ENCODE measurements at places on chromosomes 3 and 15.

- no peak for DNase-seq
Measured at GRCh38 chr15:52734329-52734728, 55.1 kb upstream of the ATOSA start.

DNA sequence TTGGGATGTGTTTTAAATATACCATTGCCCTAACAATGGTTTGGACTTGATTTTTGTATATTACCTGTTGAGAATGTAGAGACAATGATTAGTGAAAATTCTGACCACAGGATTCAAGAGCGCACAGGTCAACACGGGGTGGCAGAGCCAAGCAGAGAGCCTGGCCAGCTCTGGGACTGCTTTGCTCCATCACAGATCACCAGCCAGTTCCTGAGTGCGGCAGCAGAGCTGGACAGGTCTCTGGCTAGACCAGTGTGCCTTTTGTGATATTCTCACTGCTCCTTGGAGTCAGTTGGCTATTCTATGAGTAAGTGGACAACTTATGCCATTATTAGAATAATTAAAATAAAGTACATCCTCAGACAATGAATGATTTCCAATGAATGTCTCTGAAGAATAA lies 351.2 kb upstream of the ATP10A start:
- DNase-seq: no peak

GRCh38 chr3:61401359-61401758 lies 150.1 kb upstream of the FHIT start:
- DNase-seq: no peak

- DNase-seq: no peak
Measured at GRCh38 chr3:11514191-11514821, 129.4 kb downstream of the VGLL4 start.

DNA sequence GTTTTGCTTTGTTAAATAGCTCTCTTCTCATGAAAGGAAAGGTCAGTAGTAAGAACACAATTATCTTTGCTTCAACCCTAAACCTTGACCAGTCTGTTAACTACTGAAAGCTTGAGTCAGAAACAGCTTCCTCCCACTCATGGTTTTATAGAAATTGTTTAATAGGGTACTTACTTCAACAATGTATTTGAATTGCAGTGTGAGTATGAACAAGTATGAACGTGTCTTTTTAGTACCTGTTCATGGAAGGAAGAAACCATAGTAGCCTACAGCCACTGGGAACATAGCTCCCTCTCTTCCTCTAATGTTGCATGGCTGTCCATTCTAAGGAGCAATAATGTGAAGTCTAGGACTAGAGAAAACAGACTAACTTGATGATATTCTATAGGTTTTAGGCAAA lies 311.0 kb downstream of the MCTP2 start:
- DNase-seq: no peak

- DNase-seq: no peak
Measured at GRCh38 chr3:162487138-162487537, 990.5 kb downstream of the OTOL1 start.

DNA sequence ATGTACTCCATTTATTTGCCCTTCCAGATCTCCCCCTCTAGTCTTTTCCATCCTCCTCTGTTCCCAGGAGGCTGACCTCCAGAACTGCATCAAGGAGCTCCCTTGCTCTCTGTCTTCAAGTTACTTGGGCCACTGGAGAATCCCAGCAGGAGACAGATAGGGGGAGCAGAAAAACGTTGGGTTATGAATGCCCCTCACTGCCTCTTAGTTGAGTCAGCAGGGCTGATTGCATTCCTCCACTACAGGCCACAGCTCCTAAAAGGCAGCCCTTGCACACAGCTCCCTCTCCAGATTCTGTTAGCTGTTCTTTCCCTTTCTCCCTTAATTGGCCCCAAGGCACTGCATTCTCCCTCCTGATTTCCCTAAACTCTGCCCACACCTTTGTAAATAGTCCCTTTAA lies 12.4 kb upstream of the CEP152 start:
- DNase-seq: no peak

GRCh38 chr15:58525991-58526421 lies 94.2 kb downstream of the LIPC start:
- DNase-seq: no peak

DNA sequence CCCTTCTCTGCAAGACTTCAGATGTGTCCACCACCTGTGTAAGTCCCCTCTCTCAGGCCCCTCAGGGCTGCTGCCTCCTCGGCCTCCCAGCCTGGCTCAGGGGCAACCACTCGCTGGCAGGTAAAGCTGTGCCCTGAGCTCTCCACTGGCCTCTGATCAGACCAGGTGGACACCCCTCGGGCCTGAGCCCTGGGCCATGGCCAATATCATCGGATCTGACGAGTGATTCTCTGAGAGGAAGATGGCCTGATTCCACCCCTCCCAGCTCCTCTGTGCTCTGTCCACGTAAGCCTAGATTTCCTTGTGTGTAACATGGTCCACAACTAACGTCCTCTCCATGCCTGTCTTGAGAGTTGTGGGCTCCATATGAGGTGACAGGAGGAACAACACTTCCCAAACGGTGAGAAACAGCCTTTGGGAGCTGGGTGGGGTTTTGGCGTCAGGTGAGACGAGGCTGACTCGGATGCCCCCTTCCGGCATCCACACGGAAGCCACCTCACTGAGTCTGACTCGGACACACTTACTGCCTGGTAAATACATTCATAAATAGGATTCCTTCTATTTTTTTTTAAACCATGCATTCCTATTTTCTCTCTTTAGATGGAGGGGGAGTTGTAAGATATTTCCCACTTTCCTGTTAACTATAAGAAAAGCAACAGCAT lies 86.8 kb downstream of the NUP210 start:
- DNase-seq: no peak

GRCh38 chr3:13433912-13434311 lies 13.8 kb upstream of the NUP210 start:
- no peak for DNase-seq

DNA sequence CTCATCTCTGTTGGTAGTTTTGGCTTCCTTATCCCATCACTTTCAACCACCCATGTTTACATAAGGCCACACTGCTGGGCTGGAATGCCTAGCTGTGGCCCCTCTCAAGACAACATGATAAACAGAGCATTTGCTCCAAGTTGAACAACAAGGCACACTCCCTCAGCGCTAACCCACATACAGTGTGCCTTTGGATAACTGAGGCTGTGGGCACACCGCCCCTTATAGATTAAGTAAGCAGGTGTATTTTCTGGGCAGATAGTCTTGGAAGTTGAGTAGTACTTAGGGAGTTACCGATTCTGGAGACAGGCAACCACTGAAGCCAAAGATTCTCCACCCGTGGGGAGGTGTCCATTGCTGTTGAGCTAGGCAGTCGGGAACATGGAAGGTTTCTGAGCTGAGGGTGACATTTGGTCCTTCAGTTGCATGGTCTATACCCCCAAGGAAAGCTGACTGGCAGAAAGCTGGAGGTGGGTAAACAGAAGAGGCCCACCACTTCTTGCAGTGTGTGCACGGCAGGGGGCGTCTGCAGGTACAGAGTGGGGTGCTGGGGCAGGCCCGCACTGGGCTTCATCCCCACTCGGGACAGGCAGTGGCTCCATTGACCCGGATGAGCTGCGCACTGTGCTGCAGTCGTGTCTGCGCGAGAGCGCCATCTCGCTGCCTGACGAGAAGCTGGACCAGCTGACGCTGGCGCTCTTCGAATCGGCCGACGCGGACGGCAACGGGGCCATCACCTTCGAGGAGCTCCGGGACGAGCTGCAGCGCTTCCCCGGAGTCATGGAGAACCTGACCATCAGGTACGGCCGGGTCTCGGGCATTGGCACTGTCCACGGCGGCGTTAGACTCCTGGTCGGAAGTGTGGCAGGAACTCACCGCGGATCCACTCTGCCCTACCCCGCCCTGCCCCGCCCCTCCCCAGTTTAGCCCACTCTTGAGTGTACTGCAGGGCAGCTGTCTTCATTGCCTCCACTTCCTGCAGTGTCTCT lies 16.8 kb downstream of the NOX5 start:
- DNase-seq: no peak

- no peak for DNase-seq
Measured at GRCh38 chr15:32659340-32660155, 18.0 kb downstream of the SCG5 start.
